ENCODE measurements at places on chromosomes 13 and 19.
A peak's percentile ranks its signal among the peaks of the same experiment; 100 is the strongest.

GRCh38 chr13:33911521-33911920 is 93.6 kb downstream of the RFC3 start:
- no peak for DNase-seq

DNA sequence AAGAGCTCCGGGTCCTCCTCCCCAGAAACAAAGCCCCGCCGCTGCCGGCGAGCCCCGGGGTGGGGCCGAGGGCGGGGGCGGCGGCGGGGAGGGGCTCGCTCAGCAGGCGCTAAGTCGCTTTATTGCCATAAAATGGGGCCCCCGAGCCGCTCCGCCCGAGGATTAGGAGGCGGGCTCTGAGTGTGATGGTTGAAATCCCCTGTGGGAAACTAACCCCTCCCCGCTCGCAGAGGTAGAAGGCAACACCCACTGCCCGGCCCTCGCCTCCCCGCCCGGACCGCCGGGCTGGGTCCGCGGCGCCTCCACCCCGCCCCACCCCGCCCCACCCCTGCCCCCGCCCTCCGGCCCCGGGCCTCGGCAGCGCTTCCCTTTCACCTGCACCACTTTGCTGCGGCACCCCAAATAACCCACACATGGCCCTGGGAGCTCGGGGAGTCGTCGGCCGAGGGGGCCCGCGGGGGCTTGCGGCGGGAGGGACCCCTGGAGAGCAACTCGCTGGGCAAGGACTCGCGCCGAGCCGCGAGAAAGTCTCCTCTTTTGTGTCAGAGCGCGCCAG is at the start of gene KLF12:
TSS of gene KLF12 (minus strand) at position 184 of the 556 bp plus-strand sequence.
- DNase-seq: peak; percentile 86

GRCh38 chr13:63463782-63464610 is 2048.3 kb upstream of the PCDH20 start:
- no peak for DNase-seq

DNA sequence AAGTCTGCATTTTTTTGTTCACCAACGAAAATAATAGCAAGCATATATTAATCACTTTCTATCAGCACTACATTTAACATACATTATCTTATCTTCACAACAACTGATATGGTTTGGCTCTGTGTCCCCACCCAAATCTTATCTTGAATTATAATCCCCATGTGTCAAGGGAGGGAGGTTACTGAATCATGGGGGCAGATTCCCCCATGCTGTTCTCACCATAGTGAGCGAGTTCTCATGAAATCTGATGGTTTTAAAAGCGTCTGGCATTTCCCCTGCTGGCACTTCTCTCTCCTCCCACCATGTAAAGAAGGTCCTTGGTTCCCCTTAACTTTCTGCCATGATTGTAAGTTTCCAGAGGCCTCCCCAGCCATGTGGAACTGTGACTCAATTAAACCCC is 235.7 kb upstream of the RXFP2 start:
- no peak for DNase-seq

- DNase-seq: no peak
These were observed 103.9 kb upstream of the UBL3 start for GRCh38 chr13:29954082-29955028.

DNA sequence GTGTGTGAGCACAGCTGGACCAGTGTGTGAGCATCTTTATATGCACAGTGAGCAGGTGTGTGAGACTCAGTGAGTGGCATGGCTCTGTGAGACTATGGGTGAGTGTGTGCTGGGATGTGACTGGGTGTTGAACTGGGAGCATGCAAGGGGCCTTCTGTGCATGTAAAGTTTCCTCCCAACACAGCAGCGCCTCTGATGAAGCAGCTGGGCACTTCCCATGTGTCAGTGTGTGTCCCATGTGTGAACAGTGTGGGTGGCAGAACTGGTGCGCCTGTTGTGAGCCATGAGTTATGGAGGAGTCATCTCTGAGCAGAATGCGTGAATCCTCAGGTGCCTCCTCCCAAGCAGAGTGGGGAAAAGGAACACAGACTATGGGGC is 24.1 kb downstream of the LGALS16 start:
- DNase-seq: no peak

DNA sequence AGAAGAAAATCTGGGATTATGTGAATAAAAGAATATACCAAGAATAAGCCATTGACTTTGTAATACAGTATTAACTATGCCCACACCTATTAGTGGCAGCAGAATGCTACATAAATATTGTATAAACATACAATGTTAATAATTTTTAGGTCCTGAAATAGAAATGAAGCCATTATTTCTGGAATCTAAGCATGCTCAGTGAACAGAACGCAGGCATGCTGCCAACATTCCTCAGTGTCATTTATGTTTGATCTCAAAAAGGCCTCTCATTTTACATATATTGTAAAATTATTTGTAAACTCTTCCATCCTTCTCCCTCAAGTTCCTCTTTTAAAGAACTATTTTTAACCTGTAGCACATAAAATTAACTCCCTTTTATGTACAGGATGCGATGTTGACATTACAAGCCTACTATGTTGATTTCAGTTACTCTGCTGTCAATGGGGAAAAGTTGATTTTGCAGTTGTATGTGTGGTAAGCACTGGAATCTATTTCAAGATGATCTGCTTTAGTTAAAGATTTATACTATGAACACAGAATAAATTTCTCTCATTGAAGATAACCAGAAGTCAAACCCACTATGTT is 118.8 kb downstream of the VWA8 start:
- DNase-seq: no peak

DNA sequence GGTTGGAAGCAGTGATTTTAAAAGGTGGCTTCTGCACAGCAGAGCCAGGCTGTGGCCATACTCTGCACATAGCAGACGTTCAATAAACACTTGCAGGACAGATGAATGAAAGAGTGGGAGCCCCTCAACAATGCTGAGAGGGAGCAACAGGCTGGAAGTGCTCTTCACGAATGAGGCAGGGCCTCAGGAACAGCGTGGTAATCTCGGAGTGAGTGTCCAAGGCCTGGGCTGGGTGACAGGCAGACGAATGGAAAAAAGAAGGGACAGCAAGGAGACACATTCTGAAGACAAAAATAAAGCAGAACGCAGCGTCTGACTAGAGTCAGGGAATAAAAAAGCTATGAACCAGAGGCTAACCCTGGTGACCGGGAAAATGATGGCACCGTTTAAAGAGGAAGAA is 11.1 kb downstream of the GJA3 start:
- DNase-seq: no peak

DNA sequence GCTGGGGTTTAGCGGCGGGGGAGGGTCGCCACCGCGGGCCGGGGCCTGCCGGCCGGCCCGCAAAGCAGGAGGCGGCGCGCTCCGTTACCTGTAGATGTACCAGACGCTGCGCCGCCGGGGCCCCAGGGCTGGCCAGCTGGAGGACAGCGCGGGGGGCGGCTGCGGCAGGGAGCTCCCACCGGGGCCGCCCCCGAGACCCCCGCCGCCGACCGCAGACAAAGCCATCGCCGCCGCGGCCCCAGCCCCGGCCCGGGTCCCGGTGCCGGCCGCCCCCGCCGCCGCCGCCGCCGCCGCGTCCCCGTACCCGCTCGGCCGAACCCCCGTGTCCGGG is 24.8 kb downstream of the SHANK1 start:
- DNase-seq: no peak

DNA sequence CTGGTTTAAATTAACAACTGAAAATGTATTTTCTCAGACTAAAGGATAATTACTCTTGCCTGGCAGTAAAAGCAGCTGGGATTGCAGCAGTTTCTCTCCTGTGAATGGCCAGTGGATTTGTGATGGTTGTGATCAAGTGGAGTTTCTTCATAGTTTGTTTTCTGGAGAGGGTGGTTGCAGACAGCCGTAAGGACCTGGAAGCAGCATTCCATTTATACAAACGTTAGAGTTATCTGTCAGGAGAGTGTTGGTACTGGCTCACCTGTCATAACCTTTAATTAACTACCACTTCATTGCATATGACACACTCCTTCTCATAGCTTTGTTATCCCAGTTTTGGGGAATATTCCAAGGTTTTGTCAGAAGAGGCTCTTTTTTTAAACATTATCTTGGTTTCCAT is 258.4 kb upstream of the SLC10A2 start:
- no peak for DNase-seq

- DNase-seq: no peak
These were observed 22.1 kb downstream of the CAPN12 start for GRCh38 chr19:38721979-38722773.

- DNase-seq: no peak
These were observed 192.8 kb downstream of the LACC1 start for GRCh38 chr13:44072536-44072935.

DNA sequence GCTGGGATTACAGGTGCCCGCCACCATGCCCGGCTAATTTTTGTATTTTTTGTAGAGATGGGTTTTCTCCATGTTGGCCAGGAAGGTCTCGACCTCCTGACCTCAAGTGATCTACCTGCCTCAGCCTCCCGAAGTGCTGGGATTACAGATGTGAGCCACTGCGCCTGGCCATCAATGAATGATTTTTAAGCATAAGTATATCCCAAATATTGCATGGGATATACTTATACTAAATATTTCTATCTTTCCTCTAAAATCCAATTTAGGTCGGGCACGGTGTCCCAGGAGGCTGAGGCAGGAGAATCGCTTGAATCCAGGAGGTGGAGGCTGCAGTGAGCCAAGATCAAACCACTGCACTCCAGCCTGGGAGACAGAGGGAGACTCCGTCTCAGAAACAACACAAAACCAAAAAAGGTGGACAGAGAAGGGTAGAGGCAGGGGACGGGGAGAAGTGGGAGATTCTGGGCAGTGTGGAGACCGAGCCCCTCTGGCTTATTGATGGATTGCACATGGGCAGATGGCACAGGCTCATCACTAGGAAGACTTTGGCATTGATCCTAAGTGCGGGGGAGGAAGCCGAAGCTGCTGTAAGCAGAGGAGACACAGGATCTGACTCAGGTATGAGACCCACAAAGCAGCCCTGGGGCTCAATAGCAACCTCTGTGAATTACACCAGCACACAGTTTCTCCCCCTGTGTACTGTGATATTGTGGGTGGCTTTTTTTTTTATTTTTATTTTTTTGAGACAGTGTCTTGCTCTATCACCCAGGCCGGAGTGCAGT is 13.5 kb downstream of the ARRDC5 start:
- DNase-seq: no peak

DNA sequence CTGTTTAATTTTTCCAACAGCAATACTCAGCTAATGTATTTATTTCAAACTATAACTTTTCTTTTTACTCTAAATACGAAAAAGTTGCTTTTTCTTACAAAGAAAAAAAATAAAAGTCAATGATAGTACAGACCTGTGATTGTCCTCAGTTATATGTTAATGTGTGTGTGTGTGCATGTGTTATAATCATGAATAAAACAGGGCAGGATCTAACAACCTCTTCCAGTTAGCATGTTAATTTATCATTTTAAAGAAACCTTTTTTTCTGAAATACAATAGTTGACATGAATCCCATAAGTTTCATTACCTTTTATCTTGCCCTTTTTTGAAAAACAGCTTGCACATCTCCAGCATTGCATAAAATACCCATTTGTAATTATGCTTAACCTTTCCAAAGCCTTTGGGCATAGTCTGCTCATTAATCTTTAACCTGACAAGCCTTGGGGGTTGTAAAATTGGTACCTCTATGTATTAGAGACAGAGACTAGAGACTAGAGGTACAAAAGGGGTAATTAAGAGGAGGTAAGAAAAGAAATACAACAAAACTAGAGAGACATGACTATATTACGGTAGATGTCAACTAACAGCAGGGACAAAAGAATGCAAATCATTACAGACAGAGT is 828.1 kb downstream of the OLFM4 start:
- no peak for DNase-seq

DNA sequence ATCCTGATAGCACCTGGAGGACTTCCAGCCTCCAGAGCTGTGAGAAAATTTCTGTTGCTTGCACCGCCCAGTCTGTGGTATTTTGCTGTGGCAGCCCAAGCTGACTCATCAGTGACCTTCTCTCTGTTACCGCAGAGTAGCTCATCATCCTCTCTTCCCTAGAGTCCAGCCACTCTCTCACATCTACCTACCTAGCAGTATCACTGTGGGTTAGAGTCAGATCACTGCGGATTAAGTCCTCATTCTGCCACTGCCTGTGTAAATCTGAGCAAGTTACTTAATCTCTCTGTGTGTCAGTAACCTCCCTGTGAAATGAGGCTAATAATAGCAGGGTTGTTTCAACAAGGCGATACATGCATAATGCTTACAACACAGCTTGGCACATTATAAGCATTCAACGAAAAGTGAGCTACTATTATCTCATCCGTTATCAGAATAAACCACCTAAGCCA is 40.3 kb upstream of the USPL1 start:
- DNase-seq: no peak

GRCh38 chr19:8340341-8341096 is 2.5 kb downstream of the KANK3 start:
- DNase-seq: no peak

- DNase-seq: no peak
These were observed 713.6 kb upstream of the MIR17HG start for GRCh38 chr13:90633849-90634248.

DNA sequence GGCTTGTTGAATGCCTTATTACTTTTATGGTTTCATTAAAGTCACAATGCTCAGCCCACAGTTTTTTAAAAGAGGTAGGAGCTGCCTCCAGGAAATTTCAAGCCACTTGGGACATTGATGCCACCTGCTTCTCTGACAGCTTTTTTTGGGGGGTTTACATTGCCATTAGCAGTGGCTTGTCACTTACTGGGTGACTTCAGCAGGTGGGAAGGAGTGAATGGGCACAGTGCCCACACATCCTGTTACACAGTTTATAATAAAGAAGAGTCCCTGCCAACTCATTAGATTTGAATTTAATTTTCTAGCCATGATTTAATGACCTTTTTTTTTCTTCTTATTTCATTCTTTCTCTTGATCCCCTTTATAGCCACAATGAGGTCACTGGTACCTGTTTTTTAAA is 61.0 kb downstream of the NHLRC3 start:
- DNase-seq: no peak
